ENCODE measurements at places on chromosomes 7 and 10.

- DNase-seq, result no peak
Measured at GRCh38 chr10:71920540-71921323, 43.5 kb upstream of the CHST3 start.

DNA sequence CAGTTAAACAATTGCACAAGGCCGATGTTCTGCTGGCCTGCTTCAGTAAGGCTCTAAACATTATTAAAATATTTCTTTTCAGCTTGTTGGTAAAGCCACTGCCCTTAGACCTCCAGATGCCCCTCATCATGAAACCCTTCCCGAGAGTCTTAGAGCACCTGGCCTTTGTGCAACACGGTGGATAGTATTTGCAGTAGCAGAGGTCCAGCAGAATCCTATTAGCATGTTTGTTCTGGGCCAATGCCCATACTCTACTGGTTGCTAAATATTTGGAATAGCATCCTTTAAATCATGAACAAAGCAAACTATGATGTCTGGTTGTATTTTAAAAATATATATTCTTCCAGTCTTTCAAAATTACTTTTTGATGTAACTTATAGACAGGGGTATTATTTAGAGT, 584.6 kb downstream of the CNTNAP2 start:
- DNase-seq, result no peak

GRCh38 chr10:133422807-133423771, 1.3 kb downstream of the SPRN start:
- DNase-seq, result no peak

DNA sequence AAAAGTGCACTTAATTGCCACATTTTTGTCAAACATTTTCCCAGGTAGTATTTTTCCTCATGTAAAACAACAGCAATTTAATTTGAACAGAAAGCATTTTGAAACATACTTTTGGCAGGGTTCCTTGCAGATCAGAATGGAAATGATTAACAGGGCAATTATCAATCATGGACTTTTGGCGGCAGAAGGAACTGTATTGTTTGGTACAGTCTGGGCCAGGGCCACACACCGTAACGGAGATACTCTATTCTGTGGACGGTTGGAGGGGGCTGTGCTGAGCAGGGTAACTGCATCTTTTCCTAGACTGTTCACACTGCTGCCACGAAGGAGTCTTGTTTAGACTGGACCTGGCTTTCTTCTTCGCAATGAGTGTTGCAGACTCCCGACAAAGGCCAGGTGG, 62.3 kb downstream of the EGFR start:
- DNase-seq, result no peak

- DNase-seq, result no peak
Measured at GRCh38 chr7:33243319-33243881, 114.0 kb downstream of the BBS9 start.

DNA sequence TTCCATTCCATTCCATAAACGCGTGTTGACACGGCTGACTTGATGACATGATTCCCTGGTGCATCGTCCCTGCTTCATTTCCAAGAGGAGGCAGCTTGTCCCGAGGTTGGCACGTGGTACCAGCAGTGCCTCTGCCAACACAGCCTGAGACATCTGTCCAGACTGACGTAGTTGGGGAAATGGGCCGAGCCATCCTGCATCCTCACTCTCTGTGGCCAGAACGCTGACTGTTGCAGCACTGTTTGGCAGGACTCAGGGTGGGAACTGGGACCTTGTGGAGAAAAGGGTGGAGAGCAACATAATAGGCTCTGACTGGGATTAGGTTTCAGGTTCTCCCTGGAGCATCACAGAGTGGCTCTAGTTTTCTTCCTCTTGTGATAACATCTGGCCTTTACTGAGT, 118.6 kb upstream of the BTBD16 start:
- DNase-seq, result no peak

GRCh38 chr7:70777251-70777650, 354.7 kb upstream of the GALNT17 start:
- DNase-seq, result no peak

DNA sequence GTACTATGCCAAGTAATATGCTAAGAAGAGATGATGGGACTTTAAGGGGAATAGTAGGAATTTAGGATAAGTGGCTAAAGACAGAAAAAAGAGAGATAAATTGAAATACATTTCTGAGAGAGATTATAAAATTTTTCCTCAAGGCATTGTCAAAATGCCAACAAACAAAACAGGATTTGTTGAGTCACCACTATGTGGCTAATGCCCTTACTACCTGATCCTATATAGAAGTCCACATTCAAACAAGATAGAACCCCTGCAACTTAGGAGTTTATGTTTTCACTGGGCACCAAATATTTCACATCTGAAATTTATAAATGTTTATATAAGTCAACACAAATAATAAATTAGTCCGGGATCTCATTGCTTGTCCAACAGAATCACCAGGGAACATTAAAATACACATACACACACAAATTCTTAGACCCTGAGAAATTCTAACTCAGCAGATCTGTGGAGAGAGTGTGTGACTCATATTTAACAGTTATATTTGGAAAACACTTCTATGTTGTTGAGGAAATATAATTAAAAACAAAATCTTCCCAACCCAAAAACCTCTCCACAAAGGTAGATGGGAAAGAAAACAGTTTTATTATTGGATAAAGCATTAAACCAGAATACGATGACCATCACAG, 154.3 kb downstream of the PPP1R3A start:
- no peak for DNase-seq

DNA sequence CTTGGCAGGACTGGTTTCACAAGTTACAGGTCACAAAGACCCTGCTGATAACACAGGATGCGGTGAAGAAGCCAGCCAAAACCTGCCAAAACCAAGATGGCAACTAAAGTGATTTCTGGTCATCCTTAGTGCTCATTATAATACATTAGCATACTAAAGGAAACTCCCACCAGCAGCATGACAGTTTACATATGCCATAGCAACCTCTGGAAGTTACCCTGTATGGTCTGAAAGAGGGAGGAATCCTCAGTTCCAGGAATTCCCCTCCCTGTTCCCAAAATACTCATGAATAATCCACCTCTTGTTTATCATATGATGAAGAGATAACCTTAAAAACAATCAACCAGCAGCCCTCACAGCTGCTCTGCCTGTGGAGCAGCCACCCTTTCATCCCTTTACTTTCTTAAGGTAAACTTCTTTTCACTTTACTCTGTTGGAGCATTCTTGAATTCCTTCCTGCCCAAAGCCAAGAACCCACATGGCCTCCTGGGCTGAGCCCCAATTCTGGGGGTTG, 21.9 kb downstream of the DPY19L1 start:
- DNase-seq, result no peak

GRCh38 chr7:46653848-46654247, 732.8 kb upstream of the IGFBP3 start:
- DNase-seq, result no peak

DNA sequence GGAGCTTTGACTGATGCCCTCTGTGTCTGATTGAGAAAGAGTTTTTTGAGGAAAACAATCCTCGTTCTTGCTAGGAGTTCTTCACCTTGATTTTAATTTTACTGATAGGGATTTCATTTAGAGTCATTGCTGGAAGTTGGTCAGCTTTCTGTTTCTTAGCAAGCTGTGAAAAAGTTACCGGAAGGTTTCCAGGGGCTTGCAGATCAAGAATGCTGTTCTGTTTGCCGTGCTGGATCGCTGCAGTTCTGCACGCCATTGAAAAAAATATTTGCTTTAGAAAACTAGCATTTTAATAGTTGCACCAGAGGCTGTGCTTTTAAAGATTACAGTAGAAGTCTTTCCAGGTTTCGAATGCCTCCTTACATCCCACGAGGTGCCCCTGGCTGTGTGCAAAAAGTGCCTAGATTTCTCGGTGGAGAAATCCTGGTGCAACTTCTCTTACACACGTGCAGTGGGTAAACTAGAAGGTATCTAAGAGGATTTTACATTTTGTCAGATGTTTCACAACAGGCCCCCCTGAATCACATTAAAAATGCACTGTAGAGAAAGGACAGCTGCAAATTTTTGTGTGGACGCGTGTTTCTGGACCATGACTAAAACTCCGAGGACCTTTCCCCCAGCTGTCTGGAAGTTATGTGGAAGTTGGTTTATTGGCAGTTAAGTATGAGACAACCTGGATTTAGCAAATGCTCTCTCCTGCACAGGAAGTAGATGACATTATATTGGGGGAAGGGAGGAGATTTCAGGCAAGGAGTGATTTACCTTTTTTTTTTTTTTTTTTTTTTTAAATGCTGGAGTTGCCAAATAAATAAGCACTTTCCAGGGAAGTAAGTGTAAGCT, 5.8 kb downstream of the TCF7L2 start:
- no peak for DNase-seq

GRCh38 chr7:130362251-130362816, 17.7 kb downstream of the CPA5 start:
- no peak for DNase-seq

- no peak for DNase-seq
Measured at GRCh38 chr10:44154956-44155355, 229.9 kb downstream of the CXCL12 start.

- no peak for DNase-seq
Measured at GRCh38 chr7:134888141-134888740, 98.1 kb upstream of the AGBL3 start.

DNA sequence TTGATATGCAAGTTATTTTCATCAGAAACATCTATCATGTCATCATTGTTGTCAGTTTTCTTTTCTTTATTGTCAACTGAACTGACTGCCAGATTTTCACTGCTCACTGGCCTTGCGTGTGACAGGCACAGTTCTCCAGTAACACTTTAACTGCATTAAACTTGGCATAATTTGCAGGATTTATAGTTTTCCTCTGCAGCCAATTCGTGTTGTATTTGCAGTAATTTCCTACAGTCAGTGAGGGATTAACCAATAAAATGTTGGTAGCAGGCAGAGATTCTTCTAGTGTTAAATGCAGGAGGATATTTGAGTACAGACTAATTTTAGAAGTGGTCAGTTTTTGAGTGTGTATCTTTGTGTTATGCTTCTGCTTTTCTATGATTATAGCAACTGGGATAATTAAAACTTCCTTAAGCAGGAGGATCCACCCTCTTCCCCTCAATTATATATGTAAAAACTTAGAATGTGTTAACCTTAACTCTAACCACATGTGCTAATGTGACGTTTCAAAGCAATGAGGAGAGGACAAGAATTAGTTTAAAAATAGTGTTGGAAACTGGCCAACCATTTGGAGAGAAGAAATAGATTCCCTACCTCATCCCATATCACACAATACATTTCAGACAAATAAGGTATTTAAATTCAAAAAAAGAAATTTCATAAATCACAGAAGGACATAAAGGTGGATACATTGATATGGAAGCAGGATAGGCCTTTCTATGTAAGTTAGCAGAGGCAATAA, 365.5 kb upstream of the BMPER start:
- no peak for DNase-seq

- DNase-seq, result no peak
Measured at GRCh38 chr10:96415891-96416554, 57.2 kb upstream of the OPALIN start.

- DNase-seq, result no peak
Measured at GRCh38 chr7:74312418-74313028, 23.3 kb downstream of the CLIP2 start.

DNA sequence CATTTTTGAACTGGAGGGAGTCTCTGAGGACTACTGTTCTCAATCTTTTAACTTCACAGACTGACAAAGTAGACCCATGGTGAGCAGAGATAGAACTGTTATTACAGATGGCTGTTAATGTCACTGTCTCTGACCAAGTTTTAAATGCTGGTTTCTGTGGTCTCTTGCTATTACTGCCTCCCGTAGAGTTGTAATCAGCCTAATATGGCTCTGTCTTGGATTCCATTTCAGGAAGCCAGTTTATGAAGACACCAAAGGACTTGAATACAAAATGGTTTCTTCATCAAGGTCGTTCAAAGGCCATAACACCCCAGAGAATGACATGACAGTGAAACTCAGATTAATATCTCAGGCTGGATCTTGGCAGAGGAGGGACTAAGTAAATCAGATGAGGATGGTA, 3.9 kb downstream of the SFRP4 start:
- no peak for DNase-seq

DNA sequence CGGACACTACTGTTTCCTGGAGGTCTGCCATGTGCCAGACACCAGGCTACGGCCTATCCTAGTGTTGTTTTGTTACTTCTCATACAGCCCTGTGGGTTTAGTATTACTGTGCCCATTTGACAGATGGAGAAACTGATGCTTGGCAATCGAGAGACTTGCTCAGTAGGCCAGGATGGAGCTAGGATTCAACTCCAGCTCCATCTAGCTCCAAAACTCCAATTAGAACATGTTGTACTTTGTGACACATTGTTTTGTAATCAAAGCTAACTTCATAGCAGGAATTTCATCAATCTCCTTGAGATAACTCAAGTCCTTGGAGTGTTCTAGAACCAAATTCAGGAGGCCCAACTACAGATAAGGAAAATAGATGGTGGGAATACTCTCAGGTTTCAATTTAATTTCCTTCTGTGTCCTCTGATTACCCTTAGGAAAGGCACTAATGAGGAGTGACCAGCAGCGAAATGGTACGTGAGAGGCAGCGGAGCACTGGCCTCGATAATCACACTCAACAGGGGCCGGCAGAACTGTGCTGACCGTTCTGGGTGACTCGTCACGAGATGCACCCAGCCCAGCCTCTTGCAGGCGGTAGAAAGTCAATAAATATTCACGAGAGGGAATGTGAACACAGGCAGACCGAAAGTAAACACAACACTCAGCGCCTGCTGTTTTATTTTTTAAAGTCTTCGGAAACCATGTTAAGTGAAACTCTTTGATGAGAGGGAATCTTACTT, 269.6 kb upstream of the NEBL start:
- no peak for DNase-seq

DNA sequence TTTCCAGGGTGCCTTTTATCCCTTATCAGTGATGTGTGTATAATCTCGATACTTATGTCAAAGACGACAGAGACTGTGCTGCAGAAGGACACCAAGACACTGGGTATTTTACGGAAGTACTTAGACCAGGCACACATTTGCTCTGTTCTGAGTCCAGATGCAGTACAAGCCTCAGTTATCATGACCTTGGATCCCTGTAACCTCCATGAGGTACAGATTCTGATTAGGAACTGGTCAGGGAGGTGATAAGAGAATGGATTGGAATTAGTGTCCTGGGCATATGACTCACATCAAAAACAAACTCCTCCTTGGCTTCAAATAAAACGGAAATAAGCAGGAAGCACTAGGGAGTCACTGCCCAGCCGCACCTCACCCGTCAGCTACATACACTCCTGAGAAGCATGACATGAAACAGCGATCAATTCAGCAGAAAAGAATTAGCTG, 146.5 kb downstream of the SFMBT2 start:
- DNase-seq, result no peak

- no peak for DNase-seq
Measured at GRCh38 chr7:156759579-156760202, 119.1 kb downstream of the RNF32 start.

- DNase-seq, result no peak
Measured at GRCh38 chr7:11237742-11238141, 264.1 kb downstream of the PHF14 start.

- no peak for DNase-seq
Measured at GRCh38 chr7:70353330-70353945, 755.2 kb downstream of the AUTS2 start.

DNA sequence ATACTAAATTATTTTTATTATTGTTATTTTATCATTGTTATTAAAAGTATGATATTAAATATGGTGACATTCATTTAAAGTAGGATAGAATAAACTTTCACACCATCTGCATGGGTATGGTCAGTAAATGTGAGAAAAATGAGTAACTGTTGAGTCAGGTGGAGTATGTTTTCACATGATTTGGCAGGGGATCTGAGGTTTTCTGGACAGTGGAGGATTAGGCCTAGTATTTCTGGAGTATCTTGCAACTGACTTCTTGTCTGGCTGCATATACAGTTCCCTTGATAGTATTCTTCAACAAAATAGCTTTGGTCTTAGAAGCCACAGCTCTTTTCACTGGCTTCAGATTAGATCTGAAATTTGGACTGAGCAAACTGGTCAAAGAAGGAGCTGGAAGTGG, 54.5 kb downstream of the GBF1 start:
- no peak for DNase-seq
